ENCODE measurements at places on chromosomes 2 and 18.

DNA sequence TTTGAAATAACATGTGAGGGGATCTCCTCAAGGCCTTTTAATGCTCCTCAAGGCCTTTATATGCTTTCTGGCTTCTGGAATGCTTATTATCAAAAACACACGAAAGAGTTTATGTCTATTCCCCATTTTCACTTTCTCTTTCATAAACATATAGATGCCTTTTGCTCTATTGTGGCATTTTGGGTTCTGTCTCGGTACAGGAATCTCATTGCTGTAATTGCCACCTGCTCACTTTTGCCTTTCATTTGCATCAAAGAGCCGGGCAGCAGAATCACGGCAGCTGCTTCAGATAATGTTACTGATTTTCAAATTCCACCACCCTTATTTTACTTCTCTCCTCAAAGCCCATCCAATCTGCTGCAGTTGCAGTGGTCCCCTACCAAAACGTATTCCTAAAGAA is 54.8 kb upstream of the LPIN2 start:
- no peak for DNase-seq

GRCh38 chr2:219852626-219853025 is 225.2 kb downstream of the SLC4A3 start:
- DNase-seq = no peak

GRCh38 chr18:24546307-24546706 is 85.9 kb downstream of the HRH4 start:
- no peak for DNase-seq

DNA sequence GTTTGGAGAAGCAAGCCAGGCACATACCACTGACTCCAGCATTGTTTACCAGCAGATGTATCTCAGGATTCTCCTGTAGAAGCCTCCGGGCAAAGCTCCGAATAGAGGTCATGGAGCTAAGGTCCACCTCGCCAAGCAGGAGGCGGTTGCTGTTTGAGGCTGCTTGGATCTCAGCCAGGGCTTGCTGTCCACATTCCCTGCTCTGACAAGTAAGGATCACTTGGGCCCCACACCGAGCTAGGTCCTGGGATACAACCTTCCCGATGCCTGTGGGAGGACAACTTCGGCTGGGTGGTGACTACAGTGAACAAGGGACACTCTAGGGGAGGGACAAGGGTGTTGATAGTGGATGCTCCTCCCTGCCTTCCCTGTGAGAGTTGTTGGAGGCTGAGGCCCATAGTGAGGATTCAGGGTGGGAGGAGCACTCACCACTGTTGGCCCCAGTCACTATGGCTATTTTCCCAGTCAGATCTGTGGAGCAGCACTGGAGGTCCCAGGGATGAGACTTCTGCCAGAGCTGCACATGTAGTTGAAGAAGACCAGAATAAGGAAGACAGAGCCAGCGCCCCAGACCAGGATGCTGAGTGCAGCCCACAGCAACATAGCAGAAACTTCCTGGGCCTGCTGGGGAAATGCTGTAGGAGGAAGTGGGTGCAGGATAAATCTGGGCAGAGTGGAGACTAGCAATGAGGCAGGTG is 8.3 kb downstream of the C2orf81 start:
- DNase-seq = no peak

- no peak for DNase-seq
Observed at GRCh38 chr2:27024812-27025211, 8.0 kb upstream of the TMEM214 start.

- DNase-seq = no peak
Observed at GRCh38 chr2:156955701-156956100, 301.8 kb upstream of the GALNT5 start.

DNA sequence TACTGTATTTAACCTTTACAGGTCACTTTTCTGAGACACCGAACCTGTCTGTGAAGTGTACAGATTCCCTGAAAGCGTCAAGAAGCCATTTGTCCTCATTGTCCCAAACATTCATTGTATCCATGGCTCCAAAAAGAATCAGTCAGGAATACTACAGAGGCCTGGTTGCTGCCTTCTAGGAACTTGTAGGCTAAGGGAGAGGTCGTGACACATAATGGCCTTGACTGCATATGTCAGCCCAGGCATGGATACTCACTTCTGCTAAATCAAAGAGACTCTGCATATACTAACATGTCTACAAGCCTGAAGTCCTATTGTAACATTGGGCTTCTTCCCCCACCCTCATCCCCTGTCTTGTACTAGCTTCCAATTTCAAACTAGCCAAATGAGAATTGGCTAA is 40.2 kb downstream of the ONECUT2 start:
- no peak for DNase-seq
